Activated T-helper 1 cell treated with Interleukin-2 at 50 U/mL for 16 hours (primary cell): ENCODE measurements at places on chromosomes 12 and 14.

DNA sequence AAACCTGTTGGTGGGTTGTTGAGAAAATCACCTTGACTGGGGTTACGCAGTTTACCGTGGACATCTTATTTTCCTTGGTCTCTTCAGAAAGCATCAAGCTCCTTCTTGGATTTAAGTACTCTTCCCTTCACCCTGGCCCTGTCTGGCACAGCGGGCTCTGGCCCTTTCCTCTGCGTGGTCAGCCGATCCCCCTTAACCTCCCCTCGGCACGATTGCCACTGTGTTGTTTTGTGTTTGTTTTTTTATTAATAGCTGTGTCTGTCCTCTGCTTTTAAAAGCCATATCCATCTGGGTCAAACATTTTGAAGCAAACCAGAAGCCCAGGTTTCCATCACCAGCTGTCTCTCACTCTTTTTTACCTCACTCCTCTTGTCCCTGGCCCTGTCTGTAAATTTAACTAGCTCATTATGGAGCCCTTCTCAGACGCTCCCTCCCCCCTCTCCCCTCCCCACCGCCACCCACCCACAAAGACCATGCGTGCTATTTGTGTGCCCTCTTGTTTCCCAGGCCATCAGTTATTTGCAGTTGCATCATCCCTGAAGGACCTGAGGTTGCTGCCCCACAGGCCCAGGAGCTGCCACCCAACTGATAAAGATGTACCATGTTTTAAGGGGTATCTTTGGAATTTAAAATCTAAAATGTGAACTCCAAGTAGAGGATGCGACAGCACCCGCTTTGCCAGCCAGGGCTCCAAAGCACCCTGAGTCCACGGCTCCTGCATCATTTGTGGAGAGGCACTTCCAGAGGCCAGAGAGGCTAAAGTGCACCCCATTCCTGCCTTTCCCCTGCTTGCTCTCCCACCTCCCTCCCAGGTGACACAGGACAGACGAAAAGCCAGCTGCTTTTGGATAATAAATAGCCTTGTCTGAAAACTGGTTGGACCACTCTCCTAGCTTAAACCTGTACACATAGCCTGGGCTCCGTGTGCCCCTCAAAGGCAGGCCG, 3.9 kb downstream of the BCL11B start:
- no peak for DNase-seq

GRCh38 chr12:106978035-106978800, 8.7 kb downstream of the MTERF2 start:
- DNase-seq = no peak

DNA sequence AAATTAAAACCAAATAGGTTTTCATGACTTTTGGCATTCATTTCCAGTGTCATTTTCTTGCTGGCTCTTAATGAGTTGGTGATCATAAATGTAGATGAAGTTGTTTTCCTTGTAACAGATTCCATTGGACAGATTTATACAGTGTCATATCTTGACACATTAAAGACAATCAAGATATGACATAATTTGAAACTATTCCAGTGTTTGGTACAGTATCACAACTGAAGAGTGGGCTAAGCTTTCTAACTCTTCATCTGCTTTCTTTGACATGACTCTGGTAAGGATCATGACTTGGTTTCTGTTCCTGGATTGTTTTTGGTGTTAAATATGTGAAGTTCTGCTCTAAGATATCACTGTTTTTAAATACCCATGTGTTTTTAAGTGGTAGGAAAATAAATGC, 289.6 kb downstream of the NAV3 start:
- no peak for DNase-seq

- DNase-seq = no peak
Measured at GRCh38 chr14:96516351-96516750, 14.2 kb downstream of the PAPOLA start.

DNA sequence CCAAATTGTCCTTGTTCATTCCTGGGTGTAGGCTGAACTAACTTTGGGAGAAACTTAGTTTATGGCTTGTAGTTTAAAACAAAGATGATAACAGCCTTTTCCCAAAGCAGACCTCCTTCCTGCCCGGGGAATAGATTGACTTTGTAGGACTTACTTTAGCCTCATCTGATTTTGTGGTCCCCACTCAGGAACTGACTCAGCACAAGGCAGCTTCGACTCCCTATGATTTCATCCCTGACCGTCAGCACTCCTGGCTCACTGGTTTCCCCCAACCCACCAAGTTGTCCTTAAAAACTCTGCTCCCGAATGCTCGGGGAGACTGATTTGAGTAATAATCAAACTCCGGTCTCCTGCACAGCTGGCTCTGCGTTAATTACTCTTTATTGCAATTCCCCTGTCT, 40.1 kb upstream of the DDHD1 start:
- no peak for DNase-seq

GRCh38 chr12:39617887-39618286, 1.7 kb downstream of the ABCD2 start:
- DNase-seq = no peak

GRCh38 chr12:48882315-48882687, 16.6 kb upstream of the RND1 start:
- no peak for DNase-seq

DNA sequence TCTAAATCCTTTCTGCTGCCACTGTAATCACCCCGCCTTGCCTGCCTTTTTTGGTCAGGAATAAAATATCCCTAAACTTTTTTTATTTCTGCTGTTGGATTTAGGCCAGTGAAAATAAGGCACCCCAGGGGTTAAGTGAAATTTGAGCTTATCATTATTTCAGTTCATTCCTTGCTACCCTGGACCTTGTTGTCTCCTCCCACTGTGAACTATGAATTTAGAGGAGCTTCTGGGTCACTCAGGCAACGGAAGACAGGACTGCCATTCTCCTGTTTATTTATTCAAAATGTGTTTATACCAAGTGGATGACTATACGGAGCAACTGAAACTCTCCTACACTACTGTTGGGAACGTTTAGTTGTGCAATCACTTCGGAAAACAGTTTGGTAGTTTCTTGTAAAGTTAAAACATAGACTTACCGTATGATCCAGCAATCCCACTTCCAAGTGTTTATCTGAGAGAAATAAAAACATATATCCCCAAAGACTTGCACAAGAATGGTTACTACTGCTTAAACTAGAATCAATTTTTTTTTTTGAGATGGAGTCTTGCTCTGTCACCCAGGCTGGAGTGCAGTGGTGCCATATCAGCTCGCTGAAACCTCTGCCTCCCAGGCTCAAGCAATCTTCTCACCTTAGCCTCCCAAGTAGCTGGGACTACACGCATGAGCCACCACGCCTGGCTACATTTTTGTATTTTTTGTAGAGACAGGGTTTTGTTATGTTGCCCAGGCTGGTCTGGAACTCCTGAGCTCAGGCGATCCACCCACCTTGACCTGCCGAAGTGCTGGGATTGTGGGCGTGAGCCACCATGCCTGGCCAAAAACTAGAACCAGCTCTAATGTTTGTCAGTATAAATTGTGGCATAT, 2.3 kb upstream of the TRAFD1 start:
- DNase-seq = no peak

DNA sequence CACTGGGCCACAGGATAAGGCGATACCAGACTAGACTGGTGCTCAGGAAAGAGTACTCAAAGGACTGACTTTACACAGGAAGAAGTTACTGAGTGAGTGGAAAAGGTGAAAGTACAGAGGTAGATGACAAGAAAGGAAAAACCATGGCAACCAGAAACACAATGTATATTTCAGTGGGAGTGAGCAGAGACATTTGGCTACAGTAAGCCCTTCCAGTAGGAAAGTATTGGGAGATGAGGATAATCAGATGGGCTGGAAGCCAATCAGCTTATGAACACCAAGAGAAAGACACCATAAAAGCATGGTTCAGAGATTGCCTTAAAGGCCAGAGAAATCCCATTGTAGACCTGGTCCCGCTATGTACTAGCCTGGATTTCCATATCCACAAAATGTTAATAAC, 51.6 kb downstream of the TMTC1 start:
- no peak for DNase-seq

DNA sequence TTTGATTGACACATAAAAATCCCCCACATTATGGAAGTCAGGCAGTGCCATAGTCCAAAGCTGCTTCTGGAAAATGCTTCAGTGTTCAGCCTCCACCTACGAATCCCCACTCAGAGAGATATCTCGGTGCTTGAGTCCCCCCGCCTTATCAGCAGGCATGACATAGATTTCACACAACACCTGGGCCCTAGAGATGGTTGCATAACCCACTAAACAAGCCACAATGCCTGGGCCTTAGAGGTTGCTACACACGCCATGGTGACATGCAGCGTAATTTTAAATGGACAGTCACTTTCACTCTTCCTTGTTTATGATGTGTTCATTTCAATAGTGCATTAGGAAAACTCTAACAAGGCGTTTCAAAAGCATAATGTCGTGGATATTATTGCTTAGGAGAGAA, 38.0 kb downstream of the CCDC60 start:
- DNase-seq = no peak

- no peak for DNase-seq
Measured at GRCh38 chr12:42145552-42146215, 1.0 kb upstream of the GXYLT1 start.

DNA sequence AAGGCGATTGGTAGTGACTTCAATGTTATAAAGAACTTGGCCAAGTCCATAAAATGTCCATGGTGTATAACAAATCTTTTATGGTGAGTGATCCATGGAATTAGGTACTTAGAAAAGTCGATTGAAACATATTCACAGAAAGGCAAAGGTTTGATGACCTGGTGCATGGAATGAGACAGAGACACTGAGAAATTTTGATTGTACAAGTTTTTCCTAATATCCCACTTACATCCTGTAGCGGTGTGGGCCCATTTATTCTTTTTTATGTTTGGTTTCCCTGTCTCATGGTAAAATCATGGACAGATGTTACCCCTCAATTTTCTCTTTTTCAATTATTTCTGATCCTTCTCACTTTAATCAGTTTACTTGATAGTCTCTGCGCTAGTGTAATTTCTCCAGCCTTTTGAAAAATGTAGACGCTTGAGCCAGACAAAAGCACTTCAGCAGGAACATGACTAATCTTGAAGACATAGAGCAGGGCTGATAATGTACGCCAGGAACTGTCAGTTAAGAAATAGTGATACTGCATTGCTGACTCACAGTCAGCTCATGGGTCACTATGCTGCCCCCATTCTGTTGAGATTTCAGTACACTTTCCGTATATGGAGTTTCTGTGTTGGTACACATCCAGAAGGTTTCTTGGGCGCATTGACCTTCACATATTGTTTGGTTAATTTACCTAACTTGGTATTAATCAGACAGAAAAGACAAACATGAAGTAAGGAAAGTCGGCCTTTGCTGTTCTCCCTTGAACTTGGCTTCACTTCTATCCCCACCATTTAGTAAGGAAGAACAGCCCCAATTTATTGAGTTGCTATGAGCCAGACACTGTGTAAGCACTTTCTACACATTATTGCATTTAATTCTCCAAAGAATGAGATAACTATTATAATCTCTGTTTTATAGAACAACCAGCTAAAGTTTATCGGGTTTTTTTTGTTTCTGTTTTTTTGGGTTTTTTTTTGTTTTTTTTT, 841.7 kb downstream of the DIO2 start:
- DNase-seq = no peak

- no peak for DNase-seq
Measured at GRCh38 chr14:91326514-91327249, 82.2 kb upstream of the GPR68 start.

GRCh38 chr14:104604458-104605449, at the start of gene TMEM179:
TMEM179 (minus strand) TSS chr14:104604772; CDS start chr14:104604741, 31 bp downstream.
- no peak for DNase-seq

DNA sequence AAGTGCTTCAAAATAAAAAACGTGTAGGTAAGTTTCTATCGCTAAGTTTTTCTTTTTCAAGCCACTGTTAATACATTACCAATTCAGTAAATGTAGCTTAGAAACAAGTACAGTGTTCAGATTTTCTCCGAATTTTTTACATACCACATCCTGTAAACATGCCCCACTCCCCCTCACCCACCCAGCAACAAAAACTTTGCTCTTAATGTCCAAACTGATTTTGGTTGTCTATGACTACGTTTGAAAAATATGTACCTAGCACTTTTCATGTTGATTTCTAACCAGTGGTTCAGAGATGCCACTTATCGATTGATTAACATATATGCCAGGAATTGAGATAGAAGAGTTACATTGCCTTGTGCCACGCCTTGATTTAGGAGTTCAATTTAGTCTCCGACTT, 663 bp upstream of the LIN7A start:
- DNase-seq = no peak

DNA sequence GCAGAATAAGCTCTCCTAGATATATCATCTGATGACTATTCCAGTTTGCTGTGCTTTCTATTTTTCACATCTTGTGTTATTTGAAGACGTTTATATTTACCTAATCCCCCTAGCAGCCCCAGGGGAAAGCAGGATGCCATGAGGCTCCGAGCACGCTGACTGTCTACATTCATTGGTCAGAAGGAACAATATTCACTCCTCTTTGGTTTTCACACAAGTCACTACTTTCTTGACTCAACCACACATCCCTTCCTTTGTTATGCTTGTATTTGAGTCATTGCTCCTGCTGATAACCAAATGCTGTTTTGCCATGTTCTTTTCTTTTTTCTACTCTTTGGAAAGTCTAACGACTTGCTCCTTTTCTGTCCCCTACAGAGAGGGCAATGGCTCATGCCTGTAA, 86.5 kb upstream of the SLC38A2 start:
- no peak for DNase-seq

DNA sequence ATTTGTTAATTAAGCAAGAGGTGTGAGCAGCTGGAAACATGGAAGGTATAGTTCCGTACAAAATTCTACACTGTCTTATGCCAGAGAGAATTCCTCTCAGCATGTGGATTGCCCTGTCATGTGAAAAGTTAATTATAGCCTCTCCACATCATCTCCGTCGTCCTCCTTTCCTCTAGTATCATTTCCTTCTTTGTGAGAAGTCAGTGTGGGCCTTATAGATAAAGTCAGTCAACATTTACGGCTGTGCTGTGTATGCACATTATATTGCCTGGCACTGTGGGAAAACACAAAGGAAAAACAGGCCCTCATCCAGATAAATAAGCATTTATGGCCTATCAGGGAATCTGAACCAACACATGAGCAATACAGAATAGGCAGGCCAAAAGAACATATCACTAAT, 236.6 kb downstream of the SEC23A start:
- DNase-seq = no peak

GRCh38 chr14:95332641-95333040, 12.9 kb upstream of the CLMN start:
- DNase-seq = no peak

GRCh38 chr14:101623077-101623372, 61.7 kb downstream of the DIO3 start:
- no peak for DNase-seq

DNA sequence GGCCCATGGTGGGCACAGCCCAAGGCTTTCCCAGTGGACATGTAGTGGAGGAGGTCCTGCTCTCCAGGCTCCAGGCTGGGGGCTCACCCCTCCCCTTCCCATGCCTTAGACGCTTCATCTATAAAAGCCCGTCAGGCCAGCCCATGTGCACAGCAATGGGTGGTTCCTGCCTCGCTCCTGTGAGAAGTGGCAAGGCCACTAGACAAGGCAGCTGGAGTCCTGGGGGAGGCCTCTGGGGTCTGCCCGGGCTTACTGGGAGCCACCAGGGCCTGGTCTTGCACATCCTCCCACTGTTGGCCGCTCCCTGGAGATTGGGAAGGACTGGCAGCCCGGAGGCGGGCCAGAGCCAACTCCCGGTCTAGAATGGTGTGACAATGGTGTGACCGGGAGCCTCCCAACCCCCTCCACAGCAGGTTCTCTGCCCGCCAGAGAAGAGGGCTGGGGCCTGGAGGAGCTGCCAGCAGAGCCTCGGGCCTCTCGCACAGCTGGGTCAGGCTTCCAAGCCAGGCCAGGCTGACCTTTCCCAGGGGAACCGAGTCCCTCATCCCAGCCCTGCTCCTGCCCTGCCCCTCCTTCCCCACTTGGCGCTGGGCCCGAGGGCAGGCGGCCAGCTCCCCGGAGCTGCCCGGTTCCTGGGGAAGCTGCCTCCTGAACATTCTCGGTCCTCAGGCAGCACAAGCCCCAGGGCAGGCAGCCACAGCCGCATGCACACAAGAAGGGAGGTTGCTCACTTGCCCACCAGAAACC, 97.9 kb downstream of the RFLNA start:
- DNase-seq = no peak
